ENCODE measurements at places on chromosomes 13 and 19.

DNA sequence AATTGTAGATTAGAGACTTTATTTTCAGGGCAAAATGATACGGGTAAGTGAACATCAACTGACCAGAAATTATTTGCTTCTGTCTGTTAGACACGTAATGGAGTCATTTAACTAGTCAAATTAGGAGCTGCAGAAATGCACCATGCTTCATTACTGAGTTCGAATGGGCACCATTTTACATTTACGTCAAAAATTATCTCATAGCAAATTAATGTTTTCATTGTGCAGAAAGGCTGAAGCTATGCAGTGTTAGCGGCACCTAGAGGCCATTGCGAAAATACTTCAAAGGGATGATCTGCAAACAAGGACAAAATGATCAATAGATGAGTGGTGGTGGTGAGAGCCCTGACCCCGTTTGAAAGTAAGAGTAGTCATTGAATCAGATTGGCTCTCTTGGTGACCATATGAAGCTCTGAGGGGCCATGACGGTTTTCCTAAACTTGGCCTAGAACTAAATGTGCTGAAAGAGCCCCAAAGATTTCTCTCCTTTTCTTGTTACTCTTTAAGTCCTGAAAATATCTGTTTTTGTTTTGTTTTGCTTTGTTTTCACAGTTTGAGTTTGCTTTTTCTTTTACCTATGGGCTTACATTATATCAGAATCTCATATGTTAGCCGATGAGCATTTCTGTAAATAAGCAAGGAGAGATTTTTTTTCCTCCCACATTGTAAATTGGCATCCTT is 277.9 kb downstream of the ZNF536 start:
- peak; percentile 70 for DNase-seq

GRCh38 chr19:8185343-8186068 is 23.7 kb upstream of the CERS4 start:
- DNase-seq: no peak

DNA sequence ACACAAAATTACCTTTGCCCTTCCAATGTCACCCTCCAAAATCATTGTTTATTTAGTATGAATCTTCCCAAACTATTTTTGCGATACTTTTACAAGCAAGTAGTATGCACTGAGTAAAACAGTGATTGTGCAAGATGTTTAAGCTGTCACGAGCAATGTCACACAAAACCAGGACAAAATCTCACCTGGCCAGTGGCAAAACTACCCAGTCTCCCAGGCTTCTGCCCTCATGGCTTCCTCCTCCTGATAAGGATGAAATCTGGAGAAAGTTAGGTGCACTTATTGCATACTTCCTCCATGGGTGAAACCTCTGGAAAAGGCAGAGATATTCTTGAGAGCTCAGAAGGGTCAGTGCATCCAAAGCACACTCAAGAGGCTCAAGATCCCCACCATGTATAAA is 500.8 kb downstream of the IRS2 start:
- no peak for DNase-seq

DNA sequence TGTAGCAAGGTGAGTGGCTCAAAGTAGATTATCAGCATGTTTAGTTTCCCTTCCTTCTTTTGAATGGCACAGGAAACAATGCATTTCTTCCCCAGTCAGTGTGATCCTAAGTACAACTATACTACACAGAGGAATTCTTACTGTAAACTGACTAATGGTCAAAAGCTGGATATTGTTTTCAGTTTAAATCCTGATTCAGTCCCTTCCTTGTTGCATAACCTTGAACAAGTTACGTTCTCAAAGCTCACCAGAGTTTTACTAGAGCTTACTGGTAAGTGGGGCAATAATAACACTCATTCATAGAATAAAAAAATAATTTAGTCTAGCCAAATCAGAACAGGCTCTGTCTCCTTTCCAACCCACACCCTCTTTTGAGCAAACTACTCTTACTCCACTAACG is 180.1 kb downstream of the POSTN start:
- no peak for DNase-seq

DNA sequence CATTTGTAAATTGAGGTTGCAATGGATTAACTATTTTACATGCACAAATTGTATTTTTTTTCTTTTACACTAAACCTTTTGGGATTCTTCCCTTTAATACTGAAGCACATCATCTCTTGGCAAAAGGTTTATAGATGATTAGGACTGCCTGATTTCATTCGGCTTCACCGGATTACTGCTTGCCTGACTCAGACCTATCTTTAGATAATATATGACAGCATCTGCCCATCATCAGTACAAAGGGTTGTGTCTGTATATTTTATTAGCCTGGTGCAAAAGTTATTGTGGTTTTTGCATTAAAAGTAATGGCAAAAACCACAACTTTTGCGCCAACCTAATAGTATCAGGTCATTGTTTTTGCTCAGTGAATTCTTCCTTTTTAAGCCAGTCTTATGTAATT is 316.2 kb upstream of the HTR2A start:
- no peak for DNase-seq

GRCh38 chr13:27975564-27976361 is 6.6 kb upstream of the CDX2 start:
- peak; percentile 15 for DNase-seq

GRCh38 chr13:44385847-44386246 is 12.2 kb downstream of the SERP2 start:
- no peak for DNase-seq

DNA sequence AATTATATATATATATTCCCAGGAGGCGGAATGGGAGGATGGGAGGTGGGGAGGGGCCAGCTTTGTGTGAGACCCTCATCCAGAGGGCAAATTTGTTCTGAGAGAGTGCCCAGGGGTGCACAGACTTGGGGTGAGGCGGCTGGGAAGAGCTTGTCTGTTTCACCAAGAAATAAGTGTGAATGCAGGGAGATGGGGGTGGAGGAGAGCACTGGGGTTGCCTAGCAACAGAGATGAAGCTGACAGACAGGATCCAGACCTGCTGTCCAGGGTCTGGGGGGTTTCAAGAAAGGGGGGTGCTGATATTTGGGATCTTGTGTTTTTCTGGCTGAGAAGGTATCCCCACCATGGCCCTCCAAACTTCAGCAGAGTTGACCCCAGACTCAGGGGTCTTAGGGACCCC is 18.6 kb upstream of the TNFAIP8L1 start:
- DNase-seq: no peak

DNA sequence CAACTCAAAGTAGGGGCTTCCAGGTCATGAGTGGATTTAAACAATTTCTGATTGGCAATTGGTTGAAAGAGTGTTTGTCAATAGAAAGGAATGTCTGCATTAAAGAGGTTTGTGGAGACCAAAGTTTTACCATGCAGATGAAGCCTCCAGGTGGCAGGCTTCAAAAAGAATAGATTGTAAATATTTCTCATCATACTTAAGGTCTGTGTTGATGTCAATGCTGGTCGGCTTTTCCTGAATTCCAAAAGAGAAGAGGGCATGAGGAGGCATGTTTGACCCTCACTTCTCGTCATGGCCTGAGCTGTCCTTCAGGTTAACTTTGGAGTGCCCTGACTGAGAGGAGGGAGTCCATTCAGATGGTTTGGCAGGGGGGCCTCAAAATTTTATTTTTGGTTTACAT is 125.4 kb upstream of the RFC3 start:
- DNase-seq: no peak

DNA sequence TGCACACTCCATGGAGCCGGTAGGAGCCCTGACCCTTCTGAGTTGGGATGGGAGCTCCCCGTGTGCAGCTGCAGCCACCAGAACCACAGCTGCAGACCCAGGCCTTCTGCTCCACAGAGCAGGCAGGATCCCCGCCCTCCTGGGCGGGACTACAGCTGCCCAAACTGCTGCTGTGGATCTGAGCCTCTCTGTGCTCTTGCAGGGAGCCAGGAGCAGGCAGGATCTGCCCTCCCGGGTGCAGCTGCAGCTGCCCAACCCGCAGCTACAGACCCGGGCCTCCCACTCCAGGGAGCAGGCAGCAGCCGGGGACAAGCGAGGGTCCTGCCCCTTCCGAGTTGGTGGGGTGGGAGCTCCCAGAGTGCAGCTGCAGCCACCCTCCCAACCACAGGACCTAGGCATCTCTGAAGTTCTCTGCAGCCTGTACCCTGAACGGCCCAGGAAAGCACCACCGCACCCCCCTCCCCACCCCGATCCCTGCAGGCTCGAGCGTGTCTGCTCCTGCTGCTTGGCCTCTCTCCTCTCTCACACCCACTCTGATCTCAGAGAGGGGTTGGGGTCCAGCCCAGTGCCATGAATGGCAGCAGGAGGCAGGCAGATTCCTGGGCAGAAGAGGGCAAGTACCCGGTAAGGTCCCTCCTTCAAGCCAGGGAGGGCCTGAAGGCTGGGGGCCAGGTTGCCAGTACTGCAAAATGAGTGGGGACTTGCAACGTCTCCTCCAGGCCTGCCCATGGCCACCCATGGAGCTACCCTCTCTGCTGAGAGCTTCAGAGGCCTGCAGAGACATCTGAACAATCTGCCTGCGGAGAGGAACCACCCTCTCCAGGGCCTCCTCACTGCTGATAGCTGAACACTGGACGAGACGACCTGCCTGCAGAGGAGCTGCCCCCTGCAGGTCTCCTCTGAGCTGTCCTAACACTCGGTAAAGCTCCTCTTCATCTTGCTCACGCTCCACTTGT is 16.4 kb upstream of the EMP3 start:
- DNase-seq: no peak

GRCh38 chr19:28435551-28436271 is 777.2 kb downstream of the UQCRFS1 start:
- no peak for DNase-seq

DNA sequence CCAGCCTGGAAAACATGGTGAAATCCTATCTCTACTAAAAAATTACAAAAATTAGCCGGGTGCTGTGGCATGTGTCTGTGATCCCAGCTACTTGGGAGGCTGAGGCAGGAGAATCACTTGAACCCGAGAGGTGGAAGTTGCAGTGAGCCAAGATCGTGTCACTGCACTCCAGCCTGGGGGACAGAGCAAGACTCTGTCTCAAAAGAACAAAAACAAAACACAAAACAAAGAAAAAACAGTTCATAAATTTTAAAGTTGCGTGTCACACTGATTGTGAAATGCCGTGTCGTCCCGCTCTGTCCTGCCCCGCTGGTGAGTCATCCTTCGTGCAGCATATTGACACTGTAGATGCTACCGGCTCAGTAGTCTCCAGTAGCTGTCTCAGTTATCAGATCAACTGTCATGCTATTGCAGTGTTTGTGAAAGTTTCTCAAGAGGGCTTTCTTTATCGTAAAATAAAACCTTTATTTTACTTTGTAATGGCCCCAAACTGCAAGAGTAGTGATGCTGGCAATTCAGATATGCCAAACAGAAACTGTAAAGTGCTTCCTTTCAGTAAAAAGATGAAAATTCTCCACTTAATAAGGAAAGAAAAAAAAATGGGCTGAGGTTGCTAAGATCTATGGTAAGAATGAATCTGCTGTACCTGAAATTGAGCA is 36.4 kb upstream of the IGFL1 start:
- no peak for DNase-seq

- DNase-seq: no peak
Observed at GRCh38 chr19:44615863-44616247, 2.5 kb downstream of the IGSF23 start.

DNA sequence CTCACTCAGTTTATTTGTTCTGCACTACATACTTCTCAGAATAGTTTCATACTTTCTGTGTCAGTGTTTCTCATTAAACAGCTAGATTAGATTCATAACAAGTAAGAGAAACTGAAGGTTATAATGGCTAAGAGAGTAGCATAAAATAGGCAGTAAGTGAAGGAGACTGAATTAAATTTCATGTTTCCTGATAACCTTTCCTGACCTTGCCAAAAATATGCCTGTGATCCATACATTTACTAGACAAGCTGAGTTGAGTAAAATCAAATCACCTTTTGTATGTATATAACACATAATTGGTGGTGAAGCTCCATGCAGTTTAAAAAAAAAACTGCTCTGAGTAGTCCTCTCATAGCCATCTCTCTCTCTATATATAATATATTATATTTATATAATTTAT is 545.3 kb upstream of the PCDH20 start:
- no peak for DNase-seq

GRCh38 chr13:73074014-73074413 is 15.2 kb downstream of the KLF5 start:
- DNase-seq: no peak

- DNase-seq: no peak
Observed at GRCh38 chr13:28528388-28528787, 33.5 kb upstream of the FLT1 start.

DNA sequence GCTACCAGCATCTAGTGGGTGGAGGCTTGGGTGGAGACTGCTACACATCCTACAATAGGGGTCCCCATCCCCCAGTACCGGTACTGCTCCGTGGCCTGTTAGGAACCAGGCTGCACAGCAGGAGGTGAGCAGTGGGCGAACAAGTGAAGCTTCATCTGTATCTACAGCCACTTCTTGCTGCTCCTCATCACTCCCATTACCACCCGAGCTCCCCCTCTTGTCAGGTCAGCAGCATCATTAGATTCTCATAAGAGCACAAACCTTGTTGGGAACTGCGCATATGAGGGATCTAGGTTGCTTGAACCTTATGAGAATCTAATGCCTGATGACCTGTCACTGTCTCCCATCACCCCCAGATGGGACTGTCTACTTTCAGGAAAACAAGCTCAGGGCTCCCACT is 37.0 kb downstream of the NWD1 start:
- no peak for DNase-seq

- DNase-seq: no peak
Observed at GRCh38 chr13:77143431-77143830, 116.5 kb upstream of the FBXL3 start.

GRCh38 chr19:2207991-2208860 is 27.9 kb downstream of the PLEKHJ1 start:
- DNase-seq: no peak

DNA sequence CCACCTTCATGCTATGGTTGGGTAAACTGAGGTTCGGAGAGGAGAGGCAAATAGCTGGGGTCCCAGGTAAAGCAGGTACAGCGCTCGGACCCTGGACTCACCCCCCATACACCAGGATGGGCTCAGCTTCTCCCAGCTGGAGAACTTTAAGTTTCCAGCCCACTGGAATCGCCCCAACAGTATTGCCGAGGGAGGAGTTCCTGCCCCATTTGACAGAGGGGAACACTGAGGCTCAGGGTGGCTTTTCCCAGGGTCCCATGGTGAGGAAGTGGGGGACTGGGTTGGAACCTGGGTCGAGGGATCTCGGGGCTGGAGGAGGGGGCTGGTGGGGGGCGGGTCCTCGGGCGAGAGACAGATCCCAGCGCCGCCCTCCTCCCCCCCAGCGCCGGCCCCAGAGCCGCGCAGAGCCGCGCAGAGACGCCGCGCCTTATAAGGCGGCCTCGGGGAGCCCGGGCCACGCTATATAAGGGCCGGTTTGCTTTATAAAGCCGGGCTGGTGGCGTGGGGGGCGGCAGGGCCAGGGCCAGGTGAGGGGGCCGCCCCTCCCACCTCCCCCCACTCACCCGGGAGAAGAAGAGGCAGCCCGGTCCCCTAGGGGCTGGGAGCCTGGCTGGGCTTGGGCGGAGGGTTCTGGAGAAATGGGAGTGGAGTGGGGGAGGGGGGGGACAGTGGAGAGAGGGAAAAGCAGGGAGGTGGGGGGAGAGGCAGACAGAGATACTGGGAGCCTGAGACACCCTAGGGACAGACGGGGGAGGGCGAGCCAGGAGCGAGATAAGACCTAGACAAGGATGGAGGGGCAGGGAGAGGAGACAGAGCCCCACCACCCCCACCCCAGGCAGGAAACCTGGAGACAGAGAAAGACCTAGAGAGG is 1.1 kb downstream of the CNN1 start:
- DNase-seq: peak; percentile 83

GRCh38 chr19:48361912-48362311 is 1.8 kb downstream of the TMEM143 start:
- no peak for DNase-seq

All from SK-N-SH (cell line).